ENCODE measurements at places on chromosomes 16 and 17. TPM values are rescaled to one million over a fixed set of nuclear protein-coding genes. Genes with fewer than 3 reads are reported as not detected.

Gene MC1R
- total RNA-seq = 6.2 TPM

Gene SCARF1
- total RNA-seq = 0.21 TPM

Gene GPR139
- total RNA-seq = not detected

Gene LSM12
- total RNA-seq = 56.0 TPM

Gene APOBR
- total RNA-seq = 0.08 TPM

Gene MYOCD
- 0.41 TPM for total RNA-seq

Gene HID1
- 22.7 TPM for total RNA-seq

Gene TBX21
- total RNA-seq = 0.06 TPM

Gene C17orf50
- total RNA-seq = 0.33 TPM

Gene NECAB2
- total RNA-seq = 2.6 TPM

Gene NPIPA8
- 1.1 TPM for total RNA-seq

Gene DOC2A
- 1.9 TPM for total RNA-seq

Gene SRL
- total RNA-seq = 0.04 TPM

Gene DYNC1LI2
- 57.9 TPM for total RNA-seq

Gene SLC5A10
- total RNA-seq = 0.21 TPM

Gene SARM1
- 5.4 TPM for total RNA-seq

Measured in A549 treated with dexamethasone at 1 μM for 4 hours (cell line).